Activated T-helper 2 cell treated with anti-CD3 and anti-CD28 coated beads, Interferon-gamma antibody, Interleukin-2, Interleukin-4, amounts not matched to agents 10 μg/mL and 5 μg/mL and 100 μg/mL, durations not matched to agents 14 hours and 24 hours and 36 hours (primary cell): ENCODE measurements at places on chromosomes 16 and 17.

DNA sequence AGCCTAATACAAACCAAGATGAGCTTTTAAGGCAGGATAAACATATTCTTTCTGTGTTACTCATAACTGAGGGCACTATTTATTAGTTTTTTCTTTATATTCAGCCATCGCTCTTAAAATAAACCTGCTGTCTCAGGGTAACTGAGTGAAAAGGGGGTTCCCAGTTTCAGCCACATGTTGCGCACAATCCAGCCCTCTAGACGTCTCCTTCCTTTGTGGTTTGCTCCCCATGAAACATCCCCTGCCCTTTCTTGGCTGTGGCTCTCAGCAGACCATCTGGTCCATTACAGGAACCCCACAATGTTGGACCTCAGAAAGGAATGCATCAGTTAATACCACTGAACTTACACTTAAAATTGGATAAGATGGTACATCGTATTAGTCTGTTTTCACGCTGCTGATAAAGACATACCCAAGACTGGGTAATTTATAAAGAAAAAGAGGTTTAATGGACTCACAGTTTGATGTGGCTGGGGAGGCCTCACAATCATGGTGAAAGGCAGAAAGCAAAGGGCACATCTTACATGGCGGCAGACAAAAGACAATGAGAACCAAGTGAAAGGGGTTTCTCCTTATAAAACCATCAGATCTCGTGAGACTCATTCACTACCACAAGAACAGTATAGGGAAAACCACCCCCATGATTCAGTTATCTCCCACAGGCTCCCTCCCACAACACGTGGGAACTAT is 12.6 kb upstream of the IL21R start:
- H3K4me1 ChIP-seq = peaks cover 32% of the 10 kb centered on the region
- H3K4me3 ChIP-seq = no peak overlapping the region
- no peak for DNase-seq

DNA sequence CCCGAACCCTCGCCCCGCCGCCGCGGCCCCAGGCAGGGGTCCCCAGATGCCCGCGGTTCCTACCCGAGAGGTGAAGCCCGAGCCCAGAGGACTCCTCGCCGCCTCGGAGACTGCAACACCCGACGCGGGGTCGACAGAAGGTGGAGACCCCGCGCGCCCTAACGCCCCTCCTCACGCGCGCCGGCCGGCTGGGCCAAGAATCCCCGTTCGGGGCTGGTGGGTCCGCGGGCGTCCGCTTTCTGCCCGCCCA is 515 bp downstream of the SUMO2 start:
- H3K4me1 ChIP-seq = peaks cover 28% of the 10 kb centered on the region
- no peak for DNase-seq
- no peaks in the 10 kb centered on the region for H3K27me3 ChIP-seq
- H3K36me3 ChIP-seq = peaks cover 30% of the 10 kb centered on the region

DNA sequence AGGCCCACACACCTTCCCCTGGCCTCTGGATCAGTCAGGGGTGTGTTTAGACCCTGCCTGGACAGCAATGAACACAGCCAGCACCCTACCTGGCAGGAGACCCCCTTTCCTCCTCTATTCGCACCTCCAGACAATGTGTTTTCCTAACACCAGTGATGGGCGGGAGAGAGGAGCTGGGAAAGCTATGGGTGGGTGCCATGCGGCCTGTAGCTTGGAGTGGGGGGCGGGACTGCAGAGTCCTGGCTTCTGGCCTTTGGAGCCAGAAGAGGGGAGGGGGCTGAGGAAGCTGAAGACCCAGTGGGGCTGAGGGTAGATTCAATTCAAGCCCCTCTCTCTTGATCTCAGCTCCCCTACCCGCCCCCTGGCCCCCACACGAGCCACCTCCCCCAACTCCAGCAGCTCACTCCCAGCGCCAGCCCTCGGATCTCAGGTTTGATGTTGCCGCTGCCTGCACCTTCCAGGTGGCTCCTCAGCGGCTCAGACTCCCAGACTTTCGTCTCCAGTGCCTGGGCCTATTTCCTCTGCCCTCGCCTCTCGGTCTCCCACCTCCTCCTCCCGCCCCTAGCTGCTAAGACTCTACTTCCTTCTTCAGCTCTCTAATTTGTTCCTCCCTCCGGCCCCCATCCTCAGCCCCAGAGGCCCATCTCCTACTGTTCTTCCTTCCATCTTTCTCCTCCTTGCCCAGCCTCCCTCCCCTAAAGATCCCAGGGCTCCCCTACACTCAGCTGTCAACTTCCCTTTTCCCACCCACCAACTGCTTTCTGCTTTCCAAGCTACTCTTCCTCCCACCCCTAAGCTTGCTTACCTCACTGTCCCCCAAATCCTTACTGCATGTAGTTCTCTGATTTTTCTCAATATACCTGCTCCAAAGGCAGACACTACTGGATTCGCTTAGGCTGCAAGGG is 6.8 kb upstream of the SP6 start:
- no peak overlapping the region for H3K4me3 ChIP-seq
- no peak for DNase-seq
- no peak overlapping the region for H3K27ac ChIP-seq

DNA sequence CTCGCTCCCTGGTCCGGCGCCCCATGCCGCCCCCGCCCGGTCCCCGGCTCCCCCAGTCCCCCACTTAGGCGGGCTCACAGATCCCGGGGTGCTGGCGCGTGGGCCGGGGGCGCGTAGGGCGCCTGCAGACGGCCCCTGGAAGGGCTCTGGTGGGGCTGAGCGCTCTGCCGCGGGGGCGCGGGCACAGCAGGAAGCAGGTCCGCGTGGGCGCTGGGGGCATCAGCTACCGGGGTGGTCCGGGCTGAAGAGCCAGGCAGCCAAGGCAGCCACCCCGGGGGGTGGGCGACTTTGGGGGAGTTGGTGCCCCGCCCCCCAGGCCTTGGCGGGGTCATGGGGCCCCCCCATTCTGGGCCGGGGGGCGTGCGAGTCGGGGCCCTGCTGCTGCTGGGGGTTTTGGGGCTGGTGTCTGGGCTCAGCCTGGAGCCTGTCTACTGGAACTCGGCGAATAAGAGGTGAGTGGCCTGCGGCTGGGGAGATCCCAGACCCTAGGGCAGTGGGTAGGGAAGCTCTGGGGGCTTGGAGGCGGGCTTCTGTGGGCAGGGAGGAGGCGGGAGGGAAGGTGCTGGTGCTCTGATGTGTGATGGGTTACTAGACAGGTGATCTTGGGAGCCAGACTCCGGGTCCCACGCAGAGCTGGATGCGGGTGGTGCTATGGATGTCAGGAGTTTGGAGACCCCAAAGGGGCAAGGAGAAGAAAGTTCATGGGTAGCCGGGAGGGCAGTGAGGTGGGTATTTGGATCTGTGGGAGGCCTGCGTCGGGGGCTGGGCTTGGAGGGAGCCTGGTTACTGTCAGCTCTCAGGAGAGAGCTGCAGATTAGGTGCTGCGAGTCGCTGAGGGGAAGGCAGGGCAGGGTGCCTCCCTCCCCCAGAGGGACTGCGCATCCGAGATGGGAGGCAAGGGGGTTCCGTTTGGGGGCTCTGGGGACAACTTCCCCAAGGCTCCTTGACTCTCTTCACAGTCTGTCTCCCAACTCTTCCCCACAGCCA is 560 bp downstream of the EFNB3 start:
- H3K27ac ChIP-seq = no peak overlapping the region
- H3K4me3 ChIP-seq = no peak overlapping the region
- H3K36me3 ChIP-seq = peaks cover 28% of the 10 kb centered on the region
- no peak for DNase-seq

GRCh38 chr16:55349867-55350266 is 25.9 kb downstream of the IRX6 start:
- H3K4me1 ChIP-seq = no peaks in the 10 kb centered on the region
- H3K27ac ChIP-seq = no peak overlapping the region
- H3K27me3 ChIP-seq = no peaks in the 10 kb centered on the region
- no peak for DNase-seq
- no peaks in the 10 kb centered on the region for H3K36me3 ChIP-seq

DNA sequence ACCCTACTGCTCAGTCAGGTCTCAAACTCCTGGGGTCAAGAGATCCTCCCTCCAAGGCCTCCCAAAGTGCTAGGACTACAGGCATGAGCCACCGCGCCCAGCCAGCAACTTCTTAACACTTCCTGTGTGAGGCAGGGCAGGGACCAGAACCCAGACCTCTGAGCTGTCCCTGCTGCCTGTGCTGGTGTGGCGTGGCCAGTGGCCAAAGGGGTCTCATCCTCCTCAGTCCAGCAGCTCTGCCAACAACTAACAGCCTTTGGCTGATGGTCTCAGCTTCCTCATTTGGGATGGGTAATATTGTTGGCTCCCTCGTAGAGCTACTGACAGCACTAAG is 1.4 kb upstream of the LLGL1 start:
- no peak for DNase-seq
- no peaks in the 10 kb centered on the region for H3K36me3 ChIP-seq
- H3K27me3 ChIP-seq = no peaks in the 10 kb centered on the region
- peaks cover 17% of the 10 kb centered on the region for H3K4me1 ChIP-seq
- H3K4me3 ChIP-seq = no peak overlapping the region

DNA sequence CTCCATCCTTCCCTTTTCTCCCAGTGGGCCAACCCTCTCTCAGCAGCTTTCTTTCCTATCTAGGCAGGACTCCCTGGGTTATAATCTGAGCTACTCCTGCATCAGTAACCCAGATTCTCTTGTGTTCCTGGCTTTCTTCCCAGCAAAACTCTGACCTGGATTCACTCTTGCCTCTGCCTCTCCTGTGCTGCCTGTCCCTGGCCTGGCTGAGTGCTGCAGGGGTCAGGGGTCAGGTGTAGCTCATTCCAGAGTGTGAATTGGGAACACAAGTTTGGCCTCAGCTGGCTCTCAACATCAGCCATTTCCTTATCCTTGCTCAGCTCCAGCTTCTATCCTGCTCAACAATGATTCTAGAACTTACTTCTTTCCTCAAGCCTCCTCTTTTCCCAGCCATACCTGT is 2.5 kb upstream of the ST6GALNAC2 start:
- no peaks in the 10 kb centered on the region for H3K36me3 ChIP-seq
- H3K4me1 ChIP-seq = no peaks in the 10 kb centered on the region
- no peak overlapping the region for H3K27ac ChIP-seq

DNA sequence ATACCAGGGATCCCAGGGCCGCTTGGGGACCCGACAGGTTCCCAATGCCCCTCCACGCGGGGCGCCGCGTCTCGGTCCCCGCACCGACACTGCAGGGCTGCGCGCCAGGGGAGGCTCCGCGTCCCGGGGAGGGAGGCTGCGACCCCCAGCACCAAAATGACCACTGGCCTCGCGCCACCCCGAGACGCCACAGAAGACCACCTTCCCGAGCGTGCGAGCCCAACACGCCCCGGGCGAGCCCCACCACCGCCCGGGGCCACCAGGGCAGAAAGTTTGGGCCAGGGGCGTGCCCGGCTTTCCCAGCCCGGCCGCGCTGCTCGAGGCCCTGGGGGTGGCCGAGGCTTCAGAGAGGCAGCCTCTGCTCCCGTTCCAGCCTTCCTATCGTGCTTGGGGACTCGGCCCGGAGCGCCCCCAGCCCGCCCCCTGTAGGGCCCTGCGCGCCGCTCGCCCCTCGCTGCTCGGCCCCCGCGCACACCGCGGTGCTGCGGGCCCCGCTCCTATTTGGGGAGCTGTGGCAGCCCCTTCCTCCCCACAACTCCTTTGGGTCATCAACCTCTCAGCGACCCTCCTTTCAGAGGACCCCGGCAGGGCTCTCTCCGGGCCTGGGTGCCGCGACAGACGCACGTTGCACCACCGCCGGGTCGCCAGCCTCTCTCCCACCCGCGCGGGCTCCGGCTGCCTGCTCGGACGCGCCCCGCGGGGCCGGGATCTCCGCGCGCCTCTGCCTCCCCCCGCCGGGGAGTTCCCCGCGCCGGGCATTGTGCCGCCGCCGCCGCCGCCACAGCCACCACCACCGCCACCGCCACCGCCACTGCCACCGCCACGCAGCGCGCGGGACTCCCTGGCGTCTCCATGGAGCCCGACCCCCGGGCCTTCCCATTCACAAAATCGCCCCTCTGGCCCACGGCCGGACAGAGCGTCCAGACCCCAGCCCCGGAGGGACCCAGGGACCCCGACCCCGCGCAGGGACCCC is 892 bp downstream of the RBFOX3 start:
- no peak for DNase-seq
- H3K27me3 ChIP-seq = peaks cover 32% of the 10 kb centered on the region
- no peaks in the 10 kb centered on the region for H3K4me1 ChIP-seq
- no peaks in the 10 kb centered on the region for H3K36me3 ChIP-seq
- no peak overlapping the region for H3K27ac ChIP-seq

DNA sequence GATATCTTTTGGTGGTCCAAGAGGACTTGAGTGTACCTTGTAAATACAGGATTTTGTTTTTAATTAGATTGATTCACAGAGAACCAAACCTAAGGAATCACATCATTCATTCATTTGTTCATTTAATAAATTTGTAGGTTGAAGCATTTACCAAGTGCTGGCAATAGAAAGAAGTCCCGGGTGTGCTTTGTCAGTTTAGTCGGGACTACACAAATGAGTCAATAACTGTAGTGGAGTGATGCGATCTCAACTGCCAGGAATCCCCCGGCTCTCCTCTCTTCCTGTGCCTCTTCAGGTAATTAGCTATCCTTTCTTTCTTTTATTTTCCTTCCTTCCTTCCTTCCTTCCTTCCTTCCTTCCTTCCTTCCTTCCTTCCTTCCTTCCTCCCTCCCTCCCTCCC is 1.4 kb upstream of the WWOX start:
- H3K4me3 ChIP-seq = no peak overlapping the region
- no peaks in the 10 kb centered on the region for H3K36me3 ChIP-seq
- peak overlapping the region; percentile 40 for H3K27ac ChIP-seq
- DNase-seq = no peak

DNA sequence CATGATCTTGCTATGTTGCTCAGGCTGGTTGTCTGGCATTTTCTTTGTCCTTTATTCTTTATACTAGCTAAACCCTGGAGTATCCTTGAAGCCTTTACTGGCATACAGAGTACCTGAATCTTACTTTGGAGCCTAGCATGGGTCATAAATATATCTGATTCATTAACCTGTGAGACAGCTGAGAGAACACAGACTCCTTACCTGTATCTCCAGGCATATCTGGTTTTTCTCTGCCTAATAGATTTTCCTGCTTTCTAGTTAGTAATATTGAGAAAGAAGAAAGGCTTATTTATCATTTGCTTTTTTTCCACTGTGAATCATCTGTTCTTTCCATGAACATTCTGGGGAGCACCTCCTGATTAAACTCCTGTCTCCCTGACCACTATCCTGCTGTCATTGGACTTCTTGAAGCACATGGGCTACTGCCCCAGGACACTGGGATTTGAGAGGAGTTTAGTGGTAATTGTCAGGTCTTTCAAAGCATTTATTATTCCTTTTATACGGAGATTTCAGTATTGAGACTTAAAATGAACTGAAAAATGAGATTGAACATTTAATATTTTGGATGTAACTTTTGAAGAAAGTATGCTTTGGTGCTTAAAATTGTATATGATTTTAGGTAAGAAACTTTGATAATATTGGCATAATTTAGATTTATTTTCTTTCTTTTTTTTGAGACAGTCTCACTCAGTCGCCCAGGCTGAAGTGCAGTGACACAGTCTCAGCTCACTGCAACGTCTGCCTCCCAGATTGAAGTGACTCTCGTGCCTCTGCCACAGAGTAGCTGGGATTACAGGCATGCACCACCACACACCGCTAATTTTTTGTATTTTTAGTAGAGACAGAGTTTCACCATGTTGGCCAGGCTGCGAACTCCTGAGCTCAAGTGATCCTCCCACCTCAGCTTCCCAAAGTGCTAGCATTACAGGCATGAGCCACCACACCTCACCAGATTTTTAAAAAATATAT is 8.6 kb downstream of the PDP2 start:
- no peak overlapping the region for H3K4me3 ChIP-seq
- no peak for DNase-seq
- H3K27ac ChIP-seq = no peak overlapping the region
- H3K4me1 ChIP-seq = peaks cover 28% of the 10 kb centered on the region
